NCI-H1092 treated with DMSO at 0.1 percent for 48 hours (cell line): ENCODE measurements at places on chromosomes 13 and 19.

GRCh38 chr13:40402931-40403431 is 263.5 kb downstream of the FOXO1 start:
- no peak for DNase-seq

GRCh38 chr13:103287659-103288058 is 221.4 kb upstream of the SLC10A2 start:
- no peak for DNase-seq

DNA sequence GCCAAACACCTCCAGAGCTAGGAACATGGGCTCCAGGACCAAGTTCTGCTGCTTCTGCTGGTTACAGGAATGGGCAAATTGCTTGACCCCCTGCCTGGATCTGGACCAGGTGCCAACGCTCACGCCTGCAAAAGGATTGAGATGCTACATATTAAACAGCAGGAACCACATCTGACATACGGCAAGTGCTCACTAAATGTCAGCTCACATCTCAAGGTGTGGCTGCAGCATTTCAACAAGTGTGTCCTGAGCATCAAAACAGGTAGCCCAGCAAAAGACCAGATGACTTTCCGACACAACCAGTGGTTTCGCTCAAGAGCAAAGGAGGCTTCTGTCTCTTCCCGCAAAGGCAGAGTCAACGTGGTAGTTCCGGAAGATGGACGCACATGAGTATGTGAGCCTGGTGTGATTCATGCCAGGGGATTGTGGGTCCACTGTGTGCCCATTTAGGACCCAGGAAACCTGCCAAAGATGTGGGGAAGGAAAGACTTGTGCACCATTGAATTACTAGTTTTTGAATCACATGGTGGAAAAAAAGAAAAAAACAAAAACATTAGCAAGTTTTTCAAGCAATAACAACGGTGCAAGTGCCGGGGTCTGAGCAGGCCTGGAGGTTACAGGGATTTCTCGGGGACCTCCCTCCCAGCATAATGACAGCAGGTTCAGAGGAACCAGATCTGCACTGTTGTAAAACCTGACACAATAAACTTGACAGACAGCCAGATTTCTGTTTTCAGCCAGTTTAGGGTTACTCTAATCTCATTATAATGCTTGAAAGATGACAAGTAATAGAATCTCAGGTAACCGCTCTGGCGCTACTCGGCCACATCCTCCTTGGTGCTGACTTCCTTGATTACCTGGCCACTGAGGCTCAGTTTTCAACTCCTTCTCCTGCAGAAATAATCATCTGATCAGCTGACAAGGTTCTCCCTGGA is 77.9 kb downstream of the SOX1 start:
- DNase-seq, result no peak

GRCh38 chr19:38839816-38840582 is 8.4 kb upstream of the ECH1 start:
- DNase-seq, result no peak

DNA sequence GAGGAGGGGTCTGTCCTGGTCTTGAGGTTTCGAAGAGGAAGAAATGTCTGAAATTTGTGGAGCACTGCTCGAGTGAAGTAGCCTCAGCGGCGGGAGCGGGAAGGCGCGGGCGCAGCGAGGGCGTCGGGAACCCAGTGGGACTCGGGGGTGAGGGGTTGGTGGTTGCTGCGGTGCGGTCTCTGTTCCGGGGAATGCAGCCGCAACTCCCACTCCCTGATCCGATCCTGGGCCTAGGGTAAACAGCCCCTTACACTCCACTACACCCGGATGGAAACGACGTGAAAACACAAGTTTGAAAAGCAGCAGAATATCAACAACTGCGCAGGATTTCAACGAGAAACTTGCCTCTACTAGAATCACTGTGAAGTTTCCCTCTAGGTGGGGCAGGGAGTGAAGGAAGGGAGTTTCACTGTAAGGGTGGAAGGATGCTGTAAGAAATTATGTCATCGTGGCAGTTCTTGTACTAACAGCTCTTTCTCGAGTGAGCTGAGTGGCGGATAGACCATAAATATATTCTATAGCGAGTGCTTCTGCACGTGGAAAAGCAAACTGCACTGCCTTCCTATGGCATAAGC is 2.0 kb upstream of the KLF12 start:
- DNase-seq, result peak; percentile 86

DNA sequence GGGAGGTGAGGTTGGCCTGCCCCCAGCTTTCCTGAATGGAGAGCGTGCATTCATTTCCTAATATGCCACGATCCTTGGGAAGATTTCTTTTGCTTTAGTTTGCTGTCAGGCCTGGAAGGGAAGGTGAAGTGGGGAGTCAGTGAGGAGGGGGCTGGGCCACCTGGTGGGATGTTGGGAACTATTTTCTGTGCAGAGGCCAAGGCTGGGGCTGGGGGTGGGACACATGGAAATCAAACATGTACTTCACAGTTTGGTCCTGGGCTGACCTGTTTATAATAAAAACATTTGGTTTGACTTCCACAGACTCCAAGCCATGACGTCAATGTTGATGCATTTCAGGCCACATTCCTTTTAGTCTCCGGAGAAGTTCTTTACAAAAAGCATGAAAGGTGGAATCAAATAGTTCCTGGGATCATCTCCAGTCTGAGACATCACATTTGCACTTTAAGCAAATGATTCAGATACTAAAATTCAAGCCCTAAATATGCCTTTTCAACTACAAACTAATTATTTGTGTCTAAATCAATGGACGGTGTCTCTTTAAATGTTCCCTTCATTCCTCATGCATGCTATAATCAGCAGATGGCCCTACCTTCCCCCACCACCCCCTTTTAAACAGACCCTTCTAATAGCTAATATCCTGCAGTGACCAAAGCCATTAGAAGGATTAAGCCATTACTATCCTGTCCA is 41.5 kb upstream of the MEDAG start:
- no peak for DNase-seq

- DNase-seq, result peak; percentile 37
Measured at GRCh38 chr13:111115965-111116521, 933 bp downstream of the ARHGEF7 start.

DNA sequence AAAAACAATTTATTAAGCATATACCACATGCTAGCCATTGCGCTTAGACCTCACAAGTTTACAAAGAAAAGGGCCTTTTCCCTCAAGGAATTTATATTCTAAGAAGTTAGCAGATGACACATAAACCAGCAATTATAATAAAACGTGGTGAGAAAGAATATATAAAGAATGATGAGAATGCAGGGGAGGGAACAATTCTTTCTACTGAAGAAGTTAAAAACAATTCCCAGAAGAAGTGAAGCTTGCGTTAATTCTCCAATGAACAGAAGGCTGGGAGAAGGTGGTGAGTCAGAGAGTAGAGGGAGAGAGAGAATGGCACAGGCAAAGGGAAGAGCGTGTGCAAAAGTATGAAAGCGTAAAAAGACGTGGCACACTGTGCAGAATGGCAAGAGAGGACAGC is 69.5 kb upstream of the ZDHHC20 start:
- DNase-seq, result no peak

- no peak for DNase-seq
Measured at GRCh38 chr13:56736966-56737365, 403.8 kb upstream of the PRR20A start.

DNA sequence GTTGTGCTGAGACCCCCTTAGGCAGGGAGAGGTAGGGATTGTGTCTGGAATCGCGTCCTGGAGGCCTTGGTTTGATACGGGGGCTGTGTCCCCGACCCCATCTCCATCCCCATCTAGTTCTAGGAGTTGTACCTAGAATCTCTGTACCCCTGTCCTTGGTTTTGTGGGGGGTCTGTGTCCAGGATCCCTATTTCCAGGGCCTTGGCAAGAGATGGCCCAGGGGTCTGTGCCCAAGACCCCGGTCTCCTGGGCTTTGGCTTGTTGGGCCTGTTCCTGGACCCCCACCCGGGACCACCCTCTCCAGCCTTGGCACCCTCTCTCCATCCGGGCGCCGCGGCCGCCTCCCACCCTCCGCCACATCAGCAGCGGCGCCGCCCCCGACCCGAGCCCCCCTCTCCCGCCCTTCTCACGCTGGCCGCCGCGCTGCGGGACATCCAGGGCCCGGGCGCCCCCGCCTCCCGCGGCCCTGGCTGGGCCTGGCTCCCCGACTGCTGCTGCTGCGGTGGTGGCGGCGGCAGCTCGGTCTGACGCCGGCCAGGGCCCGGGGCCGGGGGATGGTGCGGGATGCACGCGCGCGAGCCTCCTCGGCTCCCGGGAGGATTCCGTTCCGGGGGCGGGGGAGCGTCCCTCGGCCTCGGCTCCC is at the start of gene NUMBL:
TSS of gene NUMBL (minus strand) at position 602 of the 643 bp plus-strand sequence. CDS start at position 434, 168 bp downstream.
- no peak for DNase-seq

- peak; percentile 80 for DNase-seq
Measured at GRCh38 chr13:80339912-80340650, 845 bp downstream of the SPRY2 start.

DNA sequence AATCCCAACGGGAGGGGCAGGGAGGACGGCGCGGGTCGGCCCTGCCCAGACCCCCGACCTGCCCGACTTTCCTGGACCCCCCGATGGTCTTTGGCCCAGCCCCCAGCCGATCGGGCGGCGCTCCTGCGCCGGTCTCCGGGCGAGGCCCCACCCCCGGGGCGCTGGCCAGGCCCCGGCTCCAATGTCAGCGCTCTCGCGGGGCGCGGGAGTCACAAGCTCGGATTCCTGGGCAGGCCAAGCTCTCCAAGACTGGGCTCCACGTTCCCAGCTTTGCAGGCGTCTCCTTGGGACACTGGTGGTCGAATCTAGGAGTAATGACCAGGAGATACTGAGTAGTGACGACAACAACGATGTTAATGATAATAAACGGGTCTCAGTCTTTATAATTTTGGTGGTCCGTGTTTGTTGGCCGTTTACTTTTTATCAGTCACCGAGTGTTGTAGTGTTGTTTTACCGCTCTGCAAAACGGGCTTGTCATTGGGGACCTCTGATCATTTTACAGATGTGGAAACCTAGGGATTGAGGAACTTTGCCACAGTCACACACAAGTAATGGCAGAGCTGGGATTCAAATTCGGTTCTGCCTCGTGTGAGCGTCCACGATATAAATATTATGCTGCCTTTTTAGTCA is 545 bp downstream of the RAD23A start:
- peak; percentile 38 for DNase-seq

DNA sequence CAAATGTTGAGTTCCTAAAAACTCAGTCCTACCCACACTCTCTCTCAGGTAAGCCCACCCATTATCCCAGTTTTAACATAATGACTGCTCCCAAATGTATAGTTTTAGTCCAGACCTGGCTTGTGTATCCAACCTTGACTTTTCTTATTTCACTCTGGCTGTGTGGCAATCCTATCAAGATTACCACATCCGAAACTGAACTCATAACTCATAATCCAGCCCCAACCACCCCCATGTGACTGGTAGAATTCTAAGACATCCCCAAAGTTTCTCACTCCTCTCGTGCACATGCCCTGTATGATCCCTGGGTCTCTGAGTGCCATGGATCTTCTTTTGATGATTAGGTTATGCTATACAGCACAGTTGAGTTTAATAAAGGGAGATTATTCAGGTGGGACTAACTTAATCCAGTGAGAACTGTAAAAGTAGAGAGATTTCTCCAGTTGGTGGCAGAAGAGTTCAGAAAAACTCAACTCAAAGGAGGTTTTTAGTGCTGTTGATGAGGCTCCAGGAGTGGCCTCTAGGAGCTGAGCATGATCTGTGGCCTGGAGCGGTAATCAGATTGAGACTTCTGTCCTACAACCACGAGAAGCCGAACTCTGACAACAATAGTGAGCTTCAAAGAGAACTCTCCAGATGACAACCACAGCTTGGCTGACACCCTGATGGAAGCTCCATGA is 413.4 kb downstream of the ZNF536 start:
- DNase-seq, result no peak

GRCh38 chr19:34148658-34149185 is 23.6 kb upstream of the LSM14A start:
- no peak for DNase-seq

GRCh38 chr13:36310417-36311108 is 12.9 kb upstream of the CCDC169 start:
- DNase-seq, result no peak

DNA sequence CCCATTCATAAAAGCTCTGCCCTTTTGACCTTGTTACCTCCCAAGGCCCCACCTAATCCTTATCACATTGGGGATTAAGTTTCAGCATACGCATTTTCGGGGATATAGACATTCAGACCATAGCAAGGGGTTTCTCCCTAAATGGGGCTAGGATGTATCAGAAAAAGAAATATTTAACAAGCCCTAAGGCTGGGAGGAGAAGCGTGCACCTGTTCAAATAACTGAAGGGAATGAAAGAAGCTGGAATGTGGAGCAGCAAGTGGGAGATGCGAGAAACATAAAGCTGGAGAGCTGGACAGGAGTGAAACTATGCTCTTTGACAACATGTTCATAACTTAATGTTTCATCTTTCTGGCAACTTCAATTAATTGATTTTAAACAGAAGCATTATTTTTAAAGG is 811.8 kb upstream of the GPC6 start:
- DNase-seq, result no peak

DNA sequence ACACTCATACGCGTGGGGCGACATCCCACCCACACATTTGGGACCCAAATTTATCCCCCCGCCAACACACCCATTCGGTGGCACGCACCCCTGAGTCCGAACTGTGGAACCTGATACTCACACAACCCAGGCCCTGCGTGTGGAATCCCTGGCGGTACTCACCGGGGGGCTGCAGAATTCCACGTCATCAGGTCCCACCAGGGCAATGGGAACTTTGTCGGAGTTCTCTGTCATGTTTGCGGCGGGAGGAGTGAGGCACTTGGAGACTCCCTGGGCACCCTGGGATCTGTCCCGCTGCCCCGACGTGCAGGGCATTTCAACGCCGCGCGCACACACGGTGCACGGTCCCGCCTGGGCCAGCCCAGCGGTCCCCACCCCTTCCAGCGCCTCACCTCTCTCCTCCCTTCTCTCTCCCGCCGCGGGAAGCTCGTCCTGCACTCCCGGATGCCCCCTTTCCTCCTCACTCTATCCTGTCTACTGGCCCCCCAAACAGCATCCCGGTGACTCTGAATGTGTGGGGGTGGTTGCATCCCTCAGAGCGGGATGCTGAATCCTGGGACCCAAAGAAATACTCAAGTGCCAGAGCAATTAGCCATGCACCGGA is at the start of gene CNMD:
TSS of gene CNMD (minus strand) at position 353 of the 604 bp plus-strand sequence. CDS start at position 234, 119 bp downstream.
- DNase-seq, result no peak

- no peak for DNase-seq
Measured at GRCh38 chr19:1284293-1284978, 1.2 kb upstream of the EFNA2 start.

- no peak for DNase-seq
Measured at GRCh38 chr19:46014534-46014933, 8.3 kb downstream of the PGLYRP1 start.

- no peak for DNase-seq
Measured at GRCh38 chr13:71148396-71148795, 718.6 kb downstream of the DACH1 start.

GRCh38 chr19:30153326-30154210 is 211.5 kb downstream of the URI1 start:
- DNase-seq, result no peak

- peak; percentile 11 for DNase-seq
Measured at GRCh38 chr13:49495783-49496762, at the start of gene PHF11. Gene PHF11, plus strand, starts transcription at chr13:49495953. Its CDS starts 49 bp downstream, at chr13:49496002.

GRCh38 chr19:14735915-14736314 is 42.4 kb downstream of the ADGRE2 start:
- no peak for DNase-seq

GRCh38 chr19:29606420-29606747 is 301 bp downstream of the POP4 start:
- no peak for DNase-seq
